ENCODE measurements at places on chromosomes 4 and X.

- no peak for DNase-seq
These were observed 879.9 kb downstream of the ARAP2 start for GRCh38 chr4:35364321-35364870.

GRCh38 chrX:101676571-101676970 is 16.9 kb upstream of the ARMCX2 start:
- DNase-seq: no peak

DNA sequence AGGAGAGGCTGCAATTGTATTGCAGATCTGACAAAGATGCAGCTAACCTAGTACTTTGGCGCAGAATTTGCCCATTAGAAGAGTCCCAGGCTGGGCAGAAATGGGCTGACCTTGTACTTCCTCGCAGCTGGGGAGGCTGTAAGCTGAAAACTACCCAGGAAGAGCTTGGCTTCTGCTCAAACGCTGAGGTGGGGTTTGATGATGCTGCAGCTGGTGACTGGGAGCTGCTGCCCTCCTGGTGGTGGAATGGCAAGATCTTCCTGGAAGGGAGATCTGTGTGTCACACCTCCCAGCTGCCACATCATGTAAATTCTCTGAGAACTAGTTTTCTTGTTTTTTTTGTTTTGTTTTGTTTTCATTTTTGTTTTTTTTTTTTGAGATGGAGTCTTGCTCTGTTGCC is 17.4 kb downstream of the CCNG2 start:
- no peak for DNase-seq

- no peak for DNase-seq
These were observed 1753.7 kb upstream of the AGA start for GRCh38 chr4:179195887-179196286.

GRCh38 chr4:119100655-119101054 is 35.0 kb upstream of the MYOZ2 start:
- no peak for DNase-seq

GRCh38 chrX:130114141-130114588 is 3.9 kb upstream of the ELF4 start:
- DNase-seq: peak; percentile 28

GRCh38 chrX:17788439-17788838 is 51.1 kb downstream of the SCML1 start:
- peak; percentile 58 for DNase-seq

- DNase-seq: no peak
These were observed 11.6 kb downstream of the ENAM start for GRCh38 chr4:70640192-70640591.

Data from fibroblast of the aortic adventitia (primary cell).